NCI-H1694 treated with DMSO at 0.1 percent for 48 hours (cell line): ENCODE measurements at places on chromosomes 4 and X.
A peak's percentile ranks its signal among the peaks of the same experiment; 100 is the strongest.

DNA sequence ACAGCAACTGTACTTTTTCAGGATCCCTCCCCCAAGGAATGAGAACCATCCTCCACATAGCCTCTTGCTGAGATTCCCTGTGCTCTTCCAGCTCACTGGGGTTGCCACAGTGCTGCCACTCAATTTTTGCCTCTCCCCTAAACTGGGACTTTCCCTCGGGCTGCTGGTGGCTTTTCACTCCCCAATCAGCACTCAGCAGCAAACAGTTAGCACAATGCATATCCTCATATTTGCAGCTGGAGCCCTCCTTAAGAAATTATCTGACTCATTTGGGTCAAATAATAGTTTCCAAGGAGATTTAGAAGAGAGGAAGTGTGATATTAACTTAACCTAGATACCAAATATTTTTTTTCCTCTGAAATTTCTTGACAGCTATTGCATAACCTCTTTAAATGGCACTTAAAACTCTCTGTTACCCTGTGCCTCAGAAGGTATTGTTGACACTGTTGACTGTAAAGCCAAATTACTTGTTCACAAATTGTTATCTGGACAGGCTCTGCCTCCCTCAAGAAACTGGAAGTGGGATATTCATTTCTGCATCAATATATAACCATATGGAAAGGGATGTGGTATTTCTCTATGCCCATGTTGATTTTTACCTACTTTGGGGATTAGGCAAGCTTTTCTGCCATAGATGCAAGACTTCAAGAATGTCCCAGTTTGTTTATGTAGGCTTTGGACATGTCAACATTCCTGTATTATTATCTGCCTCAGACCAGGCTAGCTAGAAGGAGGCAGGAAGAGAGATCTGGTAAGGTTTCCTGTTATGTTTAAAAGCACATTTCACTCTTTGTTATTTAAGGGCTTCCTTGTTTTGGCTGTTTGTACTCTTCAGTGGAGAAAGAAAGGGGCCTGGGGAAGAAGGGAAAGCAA is 58.0 kb downstream of the SEPTIN11 start:
- DNase-seq: no peak

- no peak for DNase-seq
Measured at GRCh38 chr4:48295116-48295515, 25.5 kb upstream of the TEC start.

GRCh38 chr4:177161781-177162180 is 147.9 kb upstream of the NEIL3 start:
- DNase-seq: no peak

- DNase-seq: peak; percentile 77
Measured at GRCh38 chrX:111837197-111837596, 38.8 kb upstream of the TRPC5OS start.

DNA sequence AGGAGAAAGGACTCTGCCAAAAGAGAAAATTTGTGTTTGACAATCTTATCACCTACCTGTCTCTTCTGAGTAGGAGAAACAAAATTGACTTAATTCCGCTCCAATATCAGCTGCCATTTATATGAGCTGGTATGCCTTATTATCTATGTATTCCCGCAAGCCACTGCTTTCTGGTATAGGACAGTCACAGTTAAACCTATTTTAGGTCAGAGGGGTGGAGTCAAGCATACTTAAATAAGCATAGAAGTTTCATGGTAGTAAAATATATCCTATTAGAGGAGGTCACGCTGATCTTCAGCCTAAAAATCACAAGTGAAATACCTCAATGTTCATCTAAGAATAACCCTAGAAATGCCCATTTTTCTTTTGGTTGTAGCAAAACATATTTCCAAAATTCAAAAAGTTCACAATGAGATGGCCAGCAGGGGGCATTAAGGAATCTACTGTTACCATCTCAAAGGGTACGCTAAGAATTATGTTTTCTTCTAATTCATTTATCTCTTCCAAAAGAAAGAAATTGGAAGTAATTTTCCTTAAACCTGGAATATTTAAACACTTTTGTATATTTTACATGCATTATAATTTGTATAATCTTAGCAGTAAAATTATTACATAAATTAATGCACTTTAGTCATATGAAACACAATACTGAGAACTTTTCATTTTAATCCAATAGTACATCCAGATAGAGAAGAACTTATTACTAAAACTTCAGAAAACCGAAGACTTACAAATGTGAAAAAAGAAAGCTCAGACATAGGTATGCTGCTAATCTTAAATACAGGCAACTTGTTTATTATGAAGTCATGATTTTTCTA is 10.5 kb downstream of the PPAT start:
- DNase-seq: peak; percentile 5

DNA sequence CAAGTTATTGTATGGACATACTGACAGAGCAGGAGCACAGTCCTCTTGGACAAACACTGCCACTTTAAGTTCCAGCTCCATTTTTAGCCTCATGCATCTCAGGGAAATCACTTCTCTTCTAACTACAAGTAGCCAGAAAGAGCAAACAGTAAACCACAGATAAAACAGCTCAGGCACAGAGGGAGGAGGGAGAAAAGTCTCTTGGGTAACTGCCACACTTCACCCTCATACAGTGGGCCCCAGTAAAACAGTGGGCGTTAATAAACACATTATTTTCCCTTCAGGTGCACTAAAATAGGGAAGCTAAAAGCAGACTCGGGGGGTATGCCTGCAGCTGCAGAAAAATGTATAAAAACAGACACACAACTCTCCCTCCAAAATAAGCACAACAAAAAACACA is 21.6 kb downstream of the CD38 start:
- no peak for DNase-seq

GRCh38 chr4:55840956-55841355 is 12.5 kb upstream of the EXOC1 start:
- no peak for DNase-seq

DNA sequence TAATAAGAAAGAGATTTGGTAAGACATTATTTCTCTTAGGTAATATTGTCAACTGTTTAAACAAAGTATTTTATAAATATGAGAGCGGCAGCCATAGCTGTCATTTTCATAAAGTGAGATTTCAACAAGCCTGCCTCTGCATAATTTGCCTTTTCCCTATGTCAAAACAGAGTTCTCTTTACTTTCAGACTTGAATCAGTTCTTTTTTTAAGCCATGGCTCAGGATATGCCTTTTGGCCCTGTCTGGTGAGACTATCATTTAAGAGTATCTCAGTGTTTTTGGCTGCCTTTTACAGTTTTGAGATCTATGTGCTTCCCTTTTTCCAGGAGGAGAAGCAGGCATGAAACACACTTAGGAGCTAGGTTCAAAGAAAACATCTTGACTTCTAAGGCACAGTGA is 7.5 kb upstream of the GUCY1A1 start:
- DNase-seq: no peak

GRCh38 chrX:151692825-151693224 is 2.4 kb upstream of the PRRG3 start:
- no peak for DNase-seq

DNA sequence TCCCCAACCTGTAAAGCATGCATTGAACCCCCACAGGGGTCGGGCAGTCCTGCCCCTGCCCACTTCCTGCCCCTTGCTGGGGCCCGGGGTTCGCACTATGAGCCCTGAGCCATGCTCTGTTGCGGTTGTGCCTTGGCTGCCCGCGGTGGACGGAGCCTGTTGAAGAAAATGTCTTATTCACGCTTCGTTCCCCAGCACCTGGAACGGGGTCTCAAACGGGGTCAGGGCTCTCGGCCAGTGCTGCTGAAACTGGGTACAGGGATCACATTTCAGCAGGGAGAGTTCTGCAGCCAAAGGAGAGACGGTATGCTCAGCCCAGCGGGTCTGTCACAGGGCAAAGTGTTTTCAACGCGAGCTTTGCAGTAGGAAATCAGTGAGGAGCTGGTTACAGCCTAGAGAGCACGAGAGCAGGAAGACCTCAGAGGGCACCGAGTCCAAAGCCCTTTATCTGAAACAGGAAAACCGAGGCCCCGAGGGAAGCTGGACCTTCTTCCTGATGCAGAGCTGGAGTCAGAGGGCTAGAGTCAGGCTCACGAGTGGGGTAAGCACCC is 46.3 kb upstream of the AFAP1 start:
- DNase-seq: no peak

DNA sequence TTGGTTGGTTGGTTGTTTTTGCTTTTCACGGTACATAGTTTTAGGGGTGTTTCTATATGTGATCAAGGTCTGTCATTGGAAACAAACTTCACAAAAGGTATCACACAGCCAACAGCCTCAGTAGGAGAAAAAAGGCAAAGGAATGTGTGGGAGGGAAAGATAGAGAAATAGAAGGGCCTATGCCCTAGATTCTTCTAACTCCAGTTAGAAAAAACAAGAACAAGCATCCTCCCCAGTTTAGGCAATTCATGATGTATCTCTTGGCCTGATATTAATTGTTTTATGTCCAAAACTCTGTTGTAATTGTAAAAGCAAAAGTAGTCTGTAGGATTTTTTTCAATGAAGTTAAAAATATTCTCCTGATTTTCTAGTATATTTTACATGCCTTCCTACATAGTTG is 192.4 kb upstream of the EDNRA start:
- no peak for DNase-seq

- DNase-seq: no peak
Measured at GRCh38 chr4:20272411-20272872, 20.7 kb downstream of the SLIT2 start.

GRCh38 chr4:152805071-152805650 is 25.4 kb downstream of the ARFIP1 start:
- no peak for DNase-seq

DNA sequence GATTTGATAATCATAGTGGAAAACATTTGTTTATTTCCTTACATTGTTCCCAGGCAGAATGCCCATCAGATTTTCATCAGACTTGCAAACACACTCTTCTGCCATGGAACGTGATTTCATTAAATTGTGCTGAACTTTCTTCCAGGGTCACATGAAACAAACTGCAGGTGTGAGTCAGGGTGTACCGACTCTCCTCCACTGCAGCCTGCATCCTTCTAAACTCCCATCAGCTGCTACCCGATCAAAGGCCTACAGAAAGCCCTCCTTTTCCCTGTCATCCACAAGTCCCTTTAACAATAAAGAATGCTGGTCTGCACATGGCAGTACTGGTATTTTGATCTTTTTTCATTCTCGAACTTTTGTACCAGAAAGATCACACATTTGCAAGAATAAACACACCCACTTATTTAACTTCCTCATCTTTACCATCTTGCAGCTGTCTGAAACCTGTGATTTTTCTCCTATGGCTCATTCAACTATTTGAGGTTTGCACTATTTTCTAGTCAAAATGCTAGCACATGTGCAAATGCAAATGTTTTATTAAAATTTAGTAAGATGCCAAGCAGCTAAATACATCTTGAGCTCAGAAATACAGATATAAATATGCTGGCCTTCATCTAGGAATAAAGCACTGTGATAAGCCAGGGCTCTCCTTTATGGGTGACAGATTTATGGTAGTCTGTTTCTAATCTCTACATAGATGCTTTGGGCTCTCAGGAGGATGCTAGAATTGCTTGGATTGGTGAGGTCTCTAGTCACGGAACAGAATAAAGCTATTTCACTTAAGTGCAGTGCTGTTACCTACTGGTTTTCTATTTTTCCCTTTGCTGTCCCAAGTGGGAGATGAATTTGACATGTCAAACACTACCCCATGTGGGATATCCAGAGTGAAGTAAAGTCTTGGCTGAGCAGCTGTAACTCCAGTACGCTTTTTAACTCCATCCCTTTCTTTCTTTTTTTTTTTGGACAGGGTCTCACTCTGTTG is 25.8 kb upstream of the ARHGAP24 start:
- no peak for DNase-seq

- no peak for DNase-seq
Measured at GRCh38 chr4:64594723-64595122, 185.5 kb upstream of the TECRL start.

GRCh38 chr4:126396703-126397102 is 1081.9 kb downstream of the FAT4 start:
- no peak for DNase-seq

- DNase-seq: no peak
Measured at GRCh38 chrX:137067147-137067546, 33.4 kb upstream of the GPR101 start.

- no peak for DNase-seq
Measured at GRCh38 chr4:83124111-83124780, 9.7 kb upstream of the PLAC8 start.

DNA sequence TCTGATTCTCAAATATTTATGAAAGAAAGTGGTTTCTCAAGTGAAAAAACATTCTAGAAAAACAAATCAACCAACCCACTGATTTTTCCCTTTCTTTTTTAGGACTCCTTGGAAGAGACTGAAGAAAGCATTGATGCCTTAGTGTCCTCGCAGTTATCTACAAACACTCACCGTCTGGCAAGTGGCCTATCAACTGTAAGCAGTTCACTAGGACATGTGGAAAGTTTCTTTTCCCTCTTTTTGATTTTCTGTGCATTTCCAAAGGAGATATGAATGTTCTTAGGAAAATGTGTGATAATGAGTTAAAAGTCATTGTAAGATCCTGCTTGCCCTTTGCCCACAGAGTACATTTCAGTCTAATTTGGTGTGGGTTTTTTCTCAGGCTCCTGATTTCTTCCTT is 95.9 kb downstream of the SYTL5 start:
- no peak for DNase-seq

GRCh38 chr4:145840162-145840768 is 98.4 kb downstream of the ZNF827 start:
- DNase-seq: peak; percentile 48

DNA sequence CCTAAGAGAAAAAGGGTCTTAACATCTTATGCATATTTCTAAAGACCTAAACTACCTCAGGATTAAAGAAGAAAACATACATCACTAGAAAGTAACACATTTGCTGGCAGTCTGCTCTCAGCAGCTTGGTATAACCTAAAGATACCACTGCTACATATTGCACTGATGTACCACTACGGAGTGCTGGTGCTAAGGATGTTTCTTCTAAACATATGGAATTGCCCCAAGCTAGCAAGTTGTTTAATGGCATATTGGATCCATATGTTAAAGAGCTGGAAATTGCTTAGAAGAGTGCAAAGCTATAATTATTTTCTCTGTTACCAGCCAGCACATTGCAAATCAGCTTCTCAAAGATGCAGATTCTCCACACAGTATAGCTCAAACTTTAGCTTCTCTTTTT is 436.5 kb upstream of the GALNTL6 start:
- no peak for DNase-seq

DNA sequence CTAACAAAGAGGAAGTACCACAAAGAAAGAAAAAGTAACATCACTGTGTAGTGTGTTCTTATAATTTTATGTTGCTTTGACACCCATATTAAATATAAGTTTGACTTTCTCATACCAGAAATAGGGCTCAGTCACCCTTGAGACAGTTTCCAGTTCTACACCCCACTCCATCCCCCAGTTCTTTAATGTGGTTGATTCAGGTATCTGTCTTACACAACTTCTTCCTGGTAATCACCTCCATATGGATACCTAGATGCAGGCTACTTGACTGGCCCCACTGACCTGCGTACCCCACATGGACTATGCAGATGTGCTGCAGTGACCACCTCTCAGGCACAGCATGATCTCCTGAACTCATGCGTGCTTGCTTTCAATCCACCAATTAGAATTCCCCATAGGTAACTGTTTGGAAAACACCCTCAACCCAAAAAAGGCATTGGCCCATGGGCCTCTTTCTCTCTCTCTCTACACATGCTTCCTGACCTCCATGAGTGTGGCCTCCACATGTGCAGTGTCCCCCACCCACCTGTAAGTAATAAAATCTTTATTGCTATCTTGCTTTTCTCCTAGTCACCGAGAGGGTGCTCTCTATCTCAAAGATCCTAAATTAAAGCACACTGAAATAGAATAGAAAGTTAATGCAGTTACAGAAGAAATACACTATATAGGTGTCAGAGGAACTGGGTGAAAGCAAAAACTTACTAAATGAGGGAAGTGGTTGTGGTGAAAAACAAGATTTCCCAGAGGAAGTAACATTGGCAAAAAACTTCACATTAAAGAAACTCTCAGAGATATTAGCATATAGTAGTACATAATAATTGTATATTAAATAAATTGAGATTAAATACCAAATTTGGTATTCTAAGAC is 98.4 kb downstream of the ZAR1 start:
- DNase-seq: no peak
